Kasumi-1 (cell line): ENCODE measurements at places on chromosomes 6 and 20.
A peak's percentile ranks its signal among the peaks of the same experiment; 100 is the strongest.

DNA sequence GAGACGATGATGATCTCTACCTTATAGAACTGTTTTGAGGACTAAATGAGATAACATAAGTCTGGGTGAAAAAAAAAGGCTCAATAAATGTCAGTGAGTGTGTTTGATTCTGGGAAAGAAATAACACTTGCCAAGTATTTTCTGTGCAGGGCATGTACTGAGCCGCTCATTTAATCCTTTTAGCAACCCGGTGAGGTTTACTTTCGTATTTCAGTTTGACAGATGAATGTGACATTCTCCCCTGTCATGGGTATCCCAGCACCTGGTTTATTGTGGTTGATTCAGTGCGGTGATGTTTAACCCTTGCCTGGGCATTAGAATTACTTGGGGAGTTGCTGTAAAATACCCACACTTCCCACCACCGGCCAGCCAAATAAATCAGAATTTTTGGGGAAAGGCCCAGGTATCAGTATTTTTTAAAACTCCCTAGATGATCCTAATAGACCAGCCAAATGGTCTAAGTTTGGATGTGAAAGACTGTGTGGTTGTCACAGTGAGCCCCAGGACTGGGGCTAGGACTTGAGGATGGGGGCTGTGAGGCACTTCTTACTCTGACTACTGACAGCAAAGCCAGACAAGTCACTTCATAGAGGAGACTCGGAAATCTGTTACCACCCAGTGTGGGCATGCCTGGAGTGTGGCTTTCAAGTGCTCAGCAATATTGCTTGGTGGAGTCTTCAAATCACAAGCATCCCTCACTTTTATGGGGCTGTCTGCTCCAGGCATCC is 100.2 kb upstream of the KCNG1 start:
- no peak for DNase-seq

- no peak for DNase-seq
Observed at GRCh38 chr20:35443003-35443402, 5.0 kb upstream of the GDF5 start.

GRCh38 chr6:52423971-52424381 is 3.8 kb downstream of the EFHC1 start:
- no peak for DNase-seq

GRCh38 chr6:38214159-38214558 is 394.6 kb downstream of the ZFAND3 start:
- no peak for DNase-seq

DNA sequence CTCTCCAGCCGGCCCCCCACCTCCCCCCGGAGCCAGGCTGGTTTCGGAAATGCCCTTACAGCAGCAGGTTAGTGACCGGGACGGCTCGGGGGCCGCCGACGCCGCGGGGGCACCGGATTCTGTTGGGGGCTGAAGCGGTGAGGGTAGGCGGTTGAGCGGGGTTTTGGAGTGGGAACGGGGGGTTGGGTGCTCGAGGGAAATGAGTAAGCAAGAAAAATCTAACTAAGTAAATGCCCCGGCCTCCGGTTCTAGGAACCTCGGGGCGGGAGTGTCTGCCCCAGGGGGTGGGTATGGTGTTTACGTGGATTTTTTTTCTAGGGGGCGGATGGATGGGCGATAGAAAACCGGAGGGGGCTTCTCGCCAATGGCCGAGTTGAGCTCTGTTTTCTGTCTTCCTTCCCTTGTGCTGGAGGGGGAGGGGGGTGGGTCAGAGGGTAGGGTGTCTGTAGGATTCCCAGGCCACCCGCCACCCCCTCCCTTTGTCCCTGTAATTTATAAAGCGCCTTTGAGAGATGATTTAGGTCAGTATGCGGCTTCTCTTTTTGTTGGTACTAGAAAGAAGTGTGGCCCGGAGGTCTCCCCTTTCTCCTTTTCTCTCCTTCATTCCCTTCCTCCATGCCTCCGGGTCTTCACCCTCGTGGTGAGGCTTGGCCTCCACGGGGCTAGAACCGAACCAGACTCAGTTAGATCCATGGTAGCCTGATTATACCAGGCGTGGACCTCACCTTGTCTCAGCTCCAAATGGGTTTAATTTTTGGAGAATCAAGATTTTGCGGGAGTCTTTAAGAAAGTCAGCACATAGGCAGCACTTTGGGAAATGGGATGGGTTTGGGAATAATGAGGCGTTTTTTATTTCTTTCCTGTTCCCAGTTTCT is 2.3 kb downstream of the E2F3 start:
- DNase-seq, result peak; percentile 39

DNA sequence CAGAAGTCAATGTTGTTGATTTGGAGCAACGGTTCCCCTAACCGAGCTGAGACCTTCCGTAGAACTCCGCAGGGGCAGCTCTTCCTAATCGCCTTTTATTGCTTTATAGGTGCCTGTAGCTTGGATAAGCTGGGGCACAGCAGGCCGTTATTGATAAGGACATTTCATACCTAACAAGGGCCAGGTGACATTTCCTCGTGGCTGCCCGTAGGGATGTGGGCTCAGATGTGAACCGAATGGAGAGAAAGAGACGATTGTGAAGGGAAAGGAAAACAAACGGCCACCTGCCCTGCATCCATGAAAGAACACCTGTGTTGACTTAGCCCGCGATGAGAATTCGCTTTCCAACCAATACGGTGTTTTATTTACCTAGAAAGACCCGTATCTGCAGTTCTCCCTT is 53.3 kb upstream of the DACT2 start:
- DNase-seq, result no peak

DNA sequence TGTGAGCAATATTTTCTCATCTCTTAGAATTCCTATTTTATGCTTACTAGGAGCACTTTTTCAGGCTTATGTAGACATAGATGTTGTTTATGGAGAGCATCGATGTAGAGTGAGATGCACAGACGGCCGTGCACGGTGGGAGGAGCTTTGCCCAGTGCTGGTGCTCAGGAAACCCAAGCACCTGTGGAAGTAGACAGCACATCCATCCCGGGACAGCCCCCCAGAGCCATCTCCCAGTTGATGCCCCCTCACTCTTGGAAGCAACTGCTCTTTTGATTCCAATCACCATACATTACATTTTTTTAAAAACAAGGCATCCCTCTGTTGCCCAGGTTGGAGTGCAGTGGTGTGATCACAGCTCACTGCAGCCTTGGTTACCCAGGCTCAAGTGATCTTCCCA is 143.7 kb downstream of the SMOC2 start:
- DNase-seq, result no peak

- DNase-seq, result peak; percentile 73
Observed at GRCh38 chr20:22333885-22334545, 250.4 kb downstream of the FOXA2 start.

GRCh38 chr20:17759449-17759848 is 59.7 kb downstream of the BANF2 start:
- no peak for DNase-seq

DNA sequence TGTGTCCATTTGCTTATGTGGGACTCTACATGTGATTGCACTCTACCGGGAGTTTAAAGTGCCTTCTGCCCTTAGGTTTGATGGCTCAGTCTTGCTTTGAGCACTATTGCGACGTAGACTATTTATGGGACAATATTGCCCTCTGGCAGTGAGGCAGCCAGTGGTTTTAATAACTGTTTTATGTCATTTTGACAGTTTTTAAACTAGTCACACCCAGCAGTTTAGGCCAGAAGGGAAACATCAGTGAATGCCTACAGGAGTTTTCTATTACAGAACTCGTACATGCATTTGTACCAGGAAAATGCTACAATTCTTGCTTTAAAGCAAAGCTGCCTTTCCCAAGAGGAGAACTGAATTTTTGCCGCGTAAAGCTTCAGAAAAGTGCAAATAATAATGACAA is 813.7 kb downstream of the KIF16B start:
- no peak for DNase-seq

DNA sequence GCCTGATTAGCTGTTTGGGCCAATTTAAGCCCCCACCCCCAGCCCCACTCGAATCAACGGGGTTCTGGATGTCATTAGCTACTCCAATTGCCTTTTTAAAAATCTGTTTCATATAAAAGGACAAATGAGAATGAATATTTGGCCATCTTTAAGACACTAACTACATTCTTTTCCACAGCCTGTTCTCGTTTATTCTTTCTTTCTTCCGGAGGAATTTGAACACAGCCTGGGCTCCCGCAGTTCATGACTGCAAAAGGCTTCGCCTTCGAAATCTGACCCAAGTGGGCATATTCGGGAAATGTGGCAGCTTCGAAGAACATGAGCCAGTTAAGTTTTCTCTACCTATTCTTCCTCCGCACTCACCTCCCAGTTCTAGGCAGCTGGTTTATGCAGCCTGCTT is 49.4 kb upstream of the NFATC2 start:
- DNase-seq, result no peak

- DNase-seq, result no peak
Observed at GRCh38 chr6:139595183-139595582, 220.7 kb upstream of the CITED2 start.

DNA sequence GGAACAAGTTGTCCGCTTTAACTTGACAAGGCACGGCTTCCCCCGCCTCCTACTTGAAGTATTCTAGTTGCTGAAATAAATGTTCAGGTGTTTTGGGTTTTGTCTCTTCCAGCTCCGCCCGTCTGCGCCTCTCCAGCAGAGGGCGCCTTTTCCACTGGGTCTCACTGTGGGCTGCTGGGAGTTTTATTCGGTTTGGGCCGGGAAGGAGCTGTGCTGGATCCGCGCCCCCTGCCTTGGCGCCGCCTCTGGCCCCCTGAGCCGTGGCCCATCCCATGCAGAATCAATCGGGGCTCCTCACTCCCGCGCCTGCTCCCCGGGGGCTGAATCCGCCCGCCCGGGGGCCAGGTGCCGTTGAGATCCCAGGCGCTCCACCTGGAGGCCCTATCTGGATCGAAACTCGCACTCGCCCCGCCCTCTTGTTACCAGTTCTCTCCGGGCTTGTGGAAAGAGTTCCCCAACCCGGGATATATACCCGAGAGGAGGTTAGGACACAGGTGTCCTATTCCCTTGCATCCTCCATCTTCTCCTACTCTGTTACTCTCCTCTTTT is 51.0 kb upstream of the TCF21 start:
- DNase-seq, result peak; percentile 36
